ENCODE measurements at places on chromosomes 6 and 20.

DNA sequence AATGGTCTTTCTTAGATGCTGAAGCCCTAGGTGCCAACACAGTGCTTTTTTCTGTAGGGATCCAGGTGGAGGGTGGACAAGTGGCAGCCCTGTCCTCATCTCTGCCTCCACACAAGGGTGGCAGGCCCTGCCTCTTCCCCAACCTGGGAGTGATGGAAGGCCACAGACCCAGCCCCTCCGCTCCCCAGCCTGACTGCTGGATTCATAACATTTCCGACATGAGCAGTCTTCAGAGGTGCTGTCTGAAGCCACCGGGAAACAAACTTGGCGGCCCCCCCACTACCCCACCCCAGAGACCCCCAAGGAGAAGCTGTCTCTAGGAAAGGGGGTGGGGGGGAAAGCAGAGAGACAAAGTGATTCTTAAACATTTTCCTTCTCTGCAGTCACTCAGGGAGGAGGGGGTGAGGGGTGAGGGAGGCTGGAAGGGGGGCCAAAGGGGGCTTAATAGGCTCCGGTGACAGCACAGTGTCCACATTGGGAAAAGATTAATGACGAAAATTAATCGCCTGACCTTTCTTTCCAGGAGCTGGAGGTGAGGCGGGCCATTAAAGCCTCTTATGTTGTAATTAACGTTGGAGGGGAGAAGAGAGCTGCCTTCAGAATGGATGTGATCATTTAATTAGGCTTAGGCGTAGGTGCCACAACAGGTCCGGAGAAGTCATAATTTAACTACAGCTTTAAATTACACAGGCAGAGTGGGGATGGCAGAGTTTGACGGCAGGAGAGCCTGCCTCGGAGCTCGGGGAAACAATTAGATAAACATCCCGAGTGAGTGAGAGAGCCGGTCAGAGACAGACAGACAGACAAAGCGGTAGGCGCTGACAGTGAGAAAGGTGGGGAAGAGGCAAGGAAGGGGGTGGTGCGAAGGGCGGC is 76.8 kb upstream of the FOXP4 start:
- DNase-seq: no peak

GRCh38 chr20:37277253-37277593 is 12.2 kb upstream of the MANBAL start:
- DNase-seq: no peak

GRCh38 chr20:61762167-61762710 is 303.4 kb downstream of the TAF4 start:
- DNase-seq: no peak

DNA sequence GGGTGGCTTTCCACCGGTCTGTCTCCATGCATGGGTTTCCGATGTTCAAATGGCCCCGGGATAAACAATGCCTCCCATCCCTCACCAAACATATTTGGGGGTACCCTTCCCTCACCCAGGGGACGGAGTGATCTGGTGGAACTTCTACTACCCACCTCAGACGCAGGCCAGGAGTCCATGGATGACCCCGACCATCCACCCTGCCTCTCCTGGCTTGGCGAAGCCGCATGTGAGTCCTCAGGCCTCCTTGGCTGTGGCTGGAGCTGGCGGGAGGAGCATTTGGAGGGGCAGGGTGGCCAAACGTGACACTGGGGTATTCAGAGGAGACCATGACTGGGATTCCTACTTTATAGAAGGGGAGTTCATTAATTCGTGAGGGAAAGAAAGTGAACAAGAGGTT is 45.9 kb upstream of the FRMD1 start:
- no peak for DNase-seq

DNA sequence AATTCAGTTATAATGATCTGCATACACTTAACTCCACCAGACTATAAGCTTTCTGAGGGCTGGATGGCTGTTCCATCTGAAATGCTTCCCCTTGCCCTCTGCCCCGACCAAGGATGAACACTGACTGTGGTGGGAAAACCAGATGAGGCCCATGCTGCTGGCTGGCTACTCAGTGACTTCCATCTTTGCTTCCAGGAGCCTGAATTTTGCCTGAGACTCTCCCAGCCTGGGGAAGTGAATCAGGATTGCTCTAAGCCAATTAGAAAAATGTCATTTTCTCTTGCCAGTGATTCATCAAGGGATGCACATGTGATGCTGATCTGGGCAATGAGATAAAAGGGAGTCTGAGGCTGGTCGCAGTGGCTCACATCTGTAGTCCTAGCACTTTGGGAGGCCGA is 1.7 kb upstream of the TOMM34 start:
- no peak for DNase-seq

DNA sequence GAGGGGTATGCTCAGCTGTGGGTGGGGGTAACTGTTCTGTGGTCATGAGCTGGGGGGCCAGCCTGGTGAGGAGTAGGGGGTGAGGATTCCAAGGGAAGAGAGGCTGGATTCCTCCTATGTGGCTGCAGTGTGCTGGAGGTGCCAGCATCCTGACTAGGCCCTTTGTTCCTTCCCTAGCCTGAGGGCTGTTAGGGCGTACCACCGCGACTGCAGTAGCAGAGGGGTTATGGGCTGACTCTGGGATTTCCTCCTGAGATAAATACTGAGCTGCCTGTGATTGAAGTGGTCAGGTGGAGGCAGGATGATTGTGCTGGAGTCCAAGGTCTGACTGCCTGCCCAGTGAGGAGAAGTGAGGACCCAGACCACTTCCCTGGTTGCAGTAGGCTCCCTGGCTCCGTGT is 205.3 kb downstream of the ADGRG6 start:
- no peak for DNase-seq

- DNase-seq: no peak
Measured at GRCh38 chr20:33719277-33719988, 677 bp downstream of the PXMP4 start.

GRCh38 chr6:153511896-153512496 is 380.9 kb upstream of the RGS17 start:
- no peak for DNase-seq

DNA sequence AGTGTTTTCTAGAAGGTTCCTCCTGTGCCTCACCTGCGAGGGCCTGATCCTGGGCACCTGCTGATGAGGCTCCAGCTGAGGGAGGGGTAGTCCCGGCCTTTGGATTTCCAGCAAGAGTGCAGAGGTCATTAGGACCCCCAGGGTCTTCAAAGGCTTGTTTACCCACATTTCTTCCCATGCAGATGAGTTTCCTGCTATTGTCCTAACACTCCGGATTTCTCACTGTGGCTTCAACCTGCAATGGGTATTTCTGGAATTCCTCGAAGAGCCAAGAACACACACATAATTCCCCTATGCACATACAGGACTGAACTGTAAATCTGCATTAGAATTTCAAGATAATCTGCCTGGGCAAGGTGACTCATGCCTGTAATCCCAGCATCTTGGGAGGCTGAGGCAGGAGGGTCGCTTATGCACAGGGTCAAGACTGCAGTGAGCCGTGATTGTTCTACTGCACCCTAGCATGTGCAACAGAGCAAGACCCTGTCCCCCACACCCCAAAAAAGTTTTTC is 53.9 kb downstream of the ADNP start:
- DNase-seq: no peak

- DNase-seq: no peak
Measured at GRCh38 chr20:10984294-10984693, 310.5 kb upstream of the JAG1 start.

GRCh38 chr20:4216142-4216735 is 200.9 kb upstream of the RNF24 start:
- no peak for DNase-seq

- no peak for DNase-seq
Measured at GRCh38 chr6:168988801-168989200, 264.8 kb downstream of the THBS2 start.

- DNase-seq: no peak
Measured at GRCh38 chr6:26514984-26515383, 14.9 kb downstream of the BTN1A1 start.

DNA sequence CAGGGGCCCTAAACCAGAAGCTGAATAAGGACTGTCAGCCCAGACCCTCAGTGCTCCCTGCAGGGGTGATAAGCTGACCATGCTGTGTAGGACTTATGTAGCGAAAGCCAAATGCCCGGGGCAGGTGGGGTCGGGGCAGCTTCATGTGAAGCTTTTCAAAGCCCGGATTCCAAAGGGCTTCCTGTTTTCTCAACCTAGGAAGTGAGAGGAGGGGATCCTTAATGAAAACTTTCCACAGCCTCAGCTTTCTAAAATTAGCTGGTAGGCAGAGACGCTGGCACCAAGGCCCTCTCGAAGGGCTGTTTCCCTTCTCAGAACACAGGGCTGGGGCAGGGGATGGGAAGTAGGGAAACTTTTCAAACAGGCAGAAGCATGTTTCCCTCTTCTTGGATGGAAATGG is 148.9 kb downstream of the NFATC2 start:
- DNase-seq: no peak

DNA sequence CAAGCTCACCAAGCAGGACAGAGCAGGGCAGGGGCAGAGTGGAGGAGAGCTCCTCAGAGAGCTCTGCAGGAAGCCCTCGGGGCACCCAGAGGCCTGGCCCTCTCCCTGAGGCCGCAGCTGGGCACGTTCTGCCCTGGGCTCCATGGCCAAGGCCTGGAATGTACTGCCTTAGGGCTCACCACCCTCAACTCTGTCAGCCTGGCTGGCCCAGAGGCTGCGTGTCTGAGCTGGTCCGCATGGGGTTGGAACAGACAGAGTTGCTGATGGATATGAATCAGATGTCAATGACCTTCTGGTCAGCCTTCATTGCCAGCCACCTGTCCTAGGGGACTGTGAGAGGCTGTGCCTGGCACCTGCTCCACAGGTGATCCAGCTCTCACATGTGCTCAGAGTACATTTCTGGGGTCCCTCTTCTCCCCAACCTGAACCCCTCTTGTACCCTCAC is 33.2 kb upstream of the PCMTD2 start:
- DNase-seq: no peak

- DNase-seq: no peak
Measured at GRCh38 chr6:71444222-71444621, 155.6 kb downstream of the OGFRL1 start.

DNA sequence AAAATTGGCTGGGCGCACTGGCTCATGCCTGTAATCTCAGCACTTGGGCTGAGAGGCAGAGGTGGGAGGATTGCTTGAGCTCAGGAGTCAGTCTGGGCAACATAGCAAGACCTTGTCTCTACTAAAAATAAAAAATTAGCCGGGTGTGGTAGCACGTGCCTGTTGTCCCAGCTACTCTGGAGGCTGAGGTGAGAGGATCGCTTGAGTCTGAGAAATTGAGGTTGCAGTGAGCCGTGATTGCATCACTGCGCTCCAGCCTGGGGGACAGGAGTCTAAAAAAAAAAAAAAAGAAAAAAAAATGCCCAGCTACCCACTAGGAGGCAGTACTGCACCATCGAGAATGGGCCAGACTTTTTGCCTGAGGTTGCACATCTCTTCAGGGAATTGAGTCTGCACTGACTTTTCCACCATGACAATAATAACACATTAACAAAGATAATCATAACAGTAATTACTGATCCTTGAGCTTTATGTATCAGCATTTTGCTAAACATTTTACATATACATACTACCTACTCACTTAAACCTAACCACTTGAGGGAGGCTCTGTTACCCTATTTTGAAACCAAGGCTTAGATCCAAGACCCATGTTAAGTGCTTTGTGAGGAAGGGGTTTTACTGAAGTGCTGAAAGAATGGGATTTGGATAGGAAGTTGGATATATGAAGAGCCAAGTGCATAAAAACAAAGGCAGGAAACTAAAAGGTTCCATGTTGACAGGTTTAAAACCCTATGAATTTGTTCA is 21.0 kb downstream of the SRSF3 start:
- no peak for DNase-seq

- DNase-seq: no peak
Measured at GRCh38 chr6:110828396-110828795, 13.1 kb upstream of the CDK19 start.

DNA sequence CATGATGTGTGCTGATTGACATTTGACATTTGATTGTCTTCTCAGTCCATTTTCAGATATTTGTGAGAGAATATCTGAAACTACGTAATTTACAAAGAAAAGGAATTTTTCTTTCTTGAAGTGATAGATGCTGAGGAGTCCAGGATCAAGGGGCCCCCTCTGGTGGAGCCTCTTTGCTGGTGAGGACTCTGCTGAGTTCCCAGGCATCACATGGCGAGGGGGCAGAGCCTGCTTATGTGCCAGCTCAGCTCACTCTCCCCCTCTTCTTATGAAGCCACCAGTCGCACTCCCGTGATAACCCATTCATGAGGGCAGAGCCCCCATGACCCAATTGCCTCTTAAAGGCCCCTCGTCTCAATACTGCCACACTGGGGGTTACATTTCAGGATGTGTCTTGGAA is 91.3 kb downstream of the RPP40 start:
- no peak for DNase-seq

DNA sequence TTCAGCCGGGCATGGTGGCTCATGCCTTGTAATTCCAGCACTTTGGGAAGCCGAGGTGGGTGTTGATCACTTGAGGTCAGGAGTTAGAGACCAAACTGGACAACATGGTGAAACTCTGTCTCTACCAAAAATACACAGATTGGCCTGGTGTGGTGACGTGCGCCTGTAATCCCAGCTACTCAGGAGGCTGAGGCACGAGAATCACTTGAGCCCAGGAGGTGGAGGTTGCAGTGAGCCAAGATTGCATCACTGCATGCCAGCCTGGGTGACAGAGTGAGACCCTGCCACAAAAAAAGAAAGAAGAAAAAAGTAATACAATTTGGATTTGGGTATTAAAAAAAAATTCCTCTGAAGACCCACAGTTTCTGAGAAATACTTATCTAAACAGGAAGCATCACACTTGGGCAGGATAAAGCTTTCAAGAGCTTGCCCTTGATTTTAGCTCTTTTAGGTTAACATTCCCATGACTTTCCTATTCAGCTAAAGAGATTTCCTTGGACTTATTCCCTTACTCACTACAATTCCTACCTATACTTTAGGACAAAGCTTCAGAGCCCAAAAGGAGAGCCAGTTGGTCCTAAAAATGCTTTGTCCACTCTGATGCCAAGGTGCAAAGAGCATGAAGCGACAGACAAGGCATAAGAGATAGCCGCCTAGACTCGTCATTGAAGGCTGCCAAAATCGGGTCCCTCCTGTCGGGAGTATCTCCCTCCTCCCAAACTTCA is 1.9 kb downstream of the ELOVL2 start:
- no peak for DNase-seq

- no peak for DNase-seq
Measured at GRCh38 chr20:14245368-14245970, 91.9 kb downstream of the FLRT3 start.

DNA sequence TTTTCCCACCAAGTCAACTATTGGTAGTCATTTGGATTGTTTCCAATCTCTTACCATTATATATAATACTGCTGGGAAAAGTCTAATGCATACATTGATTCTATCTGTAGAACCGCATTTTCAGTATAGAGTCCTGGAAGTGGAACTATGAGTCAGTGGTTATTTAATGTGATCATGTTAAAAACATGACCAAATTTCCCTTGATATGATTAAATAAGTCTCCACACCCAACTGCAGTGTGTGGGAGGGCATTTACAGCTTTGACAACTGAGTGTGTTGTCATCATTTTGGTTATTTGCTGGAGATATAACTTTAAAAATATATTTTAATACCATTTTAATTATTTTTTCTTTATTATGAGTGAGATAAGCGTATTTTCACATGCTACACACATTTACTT is 1027.6 kb downstream of the EYS start:
- DNase-seq: no peak

- no peak for DNase-seq
Measured at GRCh38 chr20:3818155-3819151, 1.9 kb upstream of the AP5S1 start.

GRCh38 chr20:8020314-8021079 is 936 bp upstream of the TMX4 start:
- DNase-seq: peak; percentile 36
